ENCODE measurements at places on chromosomes 12 and 14.

DNA sequence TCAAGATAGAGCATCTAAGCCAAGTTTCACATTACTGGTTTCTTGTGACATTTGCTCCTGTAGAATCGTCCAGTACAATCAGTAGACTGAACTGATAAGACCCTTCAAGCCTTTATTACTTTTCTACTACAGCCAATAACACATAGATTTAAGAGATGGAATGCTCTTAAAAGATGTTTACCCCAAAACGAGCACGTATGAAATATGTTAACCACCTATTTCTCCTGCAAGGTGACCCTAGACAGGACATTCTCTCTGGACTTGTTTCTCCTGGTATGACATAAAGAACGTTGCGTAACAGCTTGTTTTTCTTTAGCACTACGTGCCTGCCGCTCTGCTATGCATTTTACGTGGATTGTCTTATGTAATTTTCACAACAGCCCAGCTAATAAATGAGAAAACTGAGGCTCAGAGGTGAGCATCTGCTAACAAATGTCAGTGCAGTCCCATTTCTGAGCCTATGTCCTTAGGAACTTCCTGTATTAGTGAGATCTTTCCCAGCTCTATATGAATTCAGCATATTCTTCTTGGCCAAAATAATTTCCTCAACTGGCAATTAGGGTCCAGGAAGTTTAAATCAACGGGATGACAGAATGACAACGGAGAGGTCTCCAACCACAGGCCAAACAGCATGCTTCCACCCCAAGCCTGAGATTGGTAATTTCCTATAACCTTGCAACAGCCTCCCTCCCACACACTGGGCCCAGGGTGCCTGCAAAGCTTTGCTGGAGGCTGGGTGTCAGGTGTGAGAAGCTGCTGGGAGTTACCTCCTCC is 3.7 kb downstream of the NFKBIA start:
- DNase-seq = peak; percentile 47

DNA sequence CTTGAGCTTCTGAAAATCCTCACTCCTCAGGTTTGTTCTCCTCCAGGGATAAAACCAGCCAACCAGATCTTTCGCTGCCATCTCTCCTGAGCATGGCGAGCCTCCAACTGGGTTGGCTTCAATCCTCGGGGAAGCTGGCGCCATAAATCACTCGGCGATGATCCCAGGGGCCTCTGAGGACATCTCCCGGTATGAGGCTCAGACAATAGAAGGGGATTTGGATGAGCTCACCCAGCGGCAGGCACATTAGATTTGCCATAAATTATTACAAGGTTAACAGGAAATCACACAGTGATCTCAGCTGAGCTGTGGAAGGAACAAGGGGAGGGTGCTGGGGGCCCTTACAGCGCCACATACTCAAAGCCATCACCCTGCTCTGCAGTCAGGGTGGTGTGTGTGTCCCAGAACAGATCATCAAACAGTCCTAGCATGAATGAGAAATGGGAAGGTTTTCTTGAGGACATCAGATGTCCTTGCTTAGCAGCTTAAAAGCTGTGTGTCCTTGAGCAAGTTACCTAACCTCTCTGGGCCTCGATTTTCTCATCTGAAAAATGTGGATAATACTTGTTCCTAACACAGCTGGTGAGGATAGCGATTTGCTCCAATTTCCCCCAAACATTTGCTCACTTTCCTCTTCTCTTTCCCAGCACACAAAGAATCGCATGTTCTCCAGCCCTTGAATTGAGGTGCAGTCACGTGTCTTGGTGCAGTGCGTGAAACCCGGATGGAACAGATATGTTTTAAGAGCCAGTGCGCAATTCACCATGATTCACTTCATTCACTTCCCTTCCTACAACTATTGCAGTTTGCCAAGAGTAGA is 142.8 kb downstream of the SCARB1 start:
- no peak for DNase-seq

DNA sequence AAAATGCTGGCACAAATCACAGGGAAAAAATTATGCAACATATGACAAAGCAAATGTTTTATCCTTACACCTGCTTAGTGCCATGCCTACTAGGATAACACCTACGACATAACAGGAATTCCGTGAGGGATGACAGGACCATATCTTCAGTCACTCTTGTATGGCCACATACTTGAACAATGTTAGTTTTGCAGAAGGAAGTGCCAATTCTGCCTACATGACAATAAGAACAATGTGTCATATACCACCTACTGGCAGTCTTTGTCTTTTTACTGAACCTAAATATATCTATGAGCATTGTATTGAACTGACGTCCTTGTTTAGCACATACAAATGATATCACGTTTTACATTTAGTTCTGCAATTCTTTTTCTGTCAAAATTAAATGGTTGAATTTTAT is 234.0 kb downstream of the ADAMTS20 start:
- DNase-seq = no peak

GRCh38 chr12:111775205-111776193 is 8.8 kb downstream of the ALDH2 start:
- DNase-seq = no peak

DNA sequence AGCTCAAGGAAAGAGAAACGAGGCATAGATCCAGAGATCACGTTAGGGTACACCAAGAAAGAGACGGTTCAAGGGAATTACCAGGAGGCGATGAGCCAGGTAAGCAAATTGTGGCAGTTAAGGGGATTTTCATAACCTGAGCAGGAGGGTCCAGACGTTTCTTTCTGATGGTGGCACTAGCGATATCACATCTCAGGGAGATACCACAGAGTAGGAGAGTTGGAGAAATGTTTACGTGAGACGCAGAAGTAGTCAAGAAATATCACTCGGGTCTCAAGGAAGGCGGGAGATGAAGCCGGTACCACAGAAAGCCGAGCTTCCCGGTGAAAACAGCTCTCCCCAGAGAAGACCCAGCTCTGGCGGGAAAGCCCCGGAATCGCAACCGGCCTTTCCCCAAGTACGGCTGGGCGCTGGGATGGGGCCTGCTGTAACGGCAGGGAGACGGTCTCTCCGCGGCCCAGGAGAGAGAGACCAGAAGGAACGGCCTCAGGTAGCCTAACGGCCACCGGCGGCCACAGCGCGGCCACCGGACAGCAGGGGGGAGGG is 485 bp downstream of the SENP1 start:
- DNase-seq = peak; percentile 40

- no peak for DNase-seq
These were observed 895.8 kb downstream of the RPS29 start for GRCh38 chr14:48690349-48690748.

GRCh38 chr14:23481362-23481970 is 12.0 kb downstream of the NGDN start:
- no peak for DNase-seq

DNA sequence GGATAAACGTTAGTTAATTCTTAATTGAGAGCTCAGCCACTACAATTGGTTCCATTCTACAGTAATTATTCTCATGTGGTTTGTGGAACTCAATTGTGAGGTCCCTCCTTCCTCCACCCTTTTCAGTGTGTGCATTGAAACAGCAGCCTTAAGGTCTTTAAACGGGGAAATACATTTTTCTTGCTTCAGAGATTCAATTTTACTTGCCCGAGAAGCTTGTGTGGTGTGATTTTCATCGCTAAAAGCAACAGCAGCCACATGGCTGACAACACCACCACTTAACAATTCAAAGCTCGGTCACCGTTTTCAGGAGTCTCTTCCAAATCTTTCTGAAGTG is 733 bp upstream of the PPFIBP1 start:
- DNase-seq = no peak

DNA sequence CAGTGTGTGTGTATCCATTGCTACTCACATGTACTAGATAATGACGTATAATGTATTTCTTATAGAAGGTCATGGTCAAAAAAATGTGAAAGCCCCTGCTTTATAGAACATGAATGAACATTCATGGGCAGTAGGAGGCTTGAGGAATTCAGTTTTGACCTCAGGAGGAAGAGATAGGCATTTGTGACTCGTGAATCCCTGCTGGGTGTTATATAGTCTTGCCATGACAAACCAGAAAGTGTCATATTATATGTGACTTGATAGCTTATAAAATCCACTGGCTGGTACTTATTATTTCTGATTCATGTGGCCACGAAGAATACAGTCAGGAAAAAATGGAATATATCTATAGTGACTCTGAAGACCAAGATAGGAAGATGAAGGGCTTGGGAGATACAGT is 287.6 kb downstream of the CEP128 start:
- DNase-seq = no peak

DNA sequence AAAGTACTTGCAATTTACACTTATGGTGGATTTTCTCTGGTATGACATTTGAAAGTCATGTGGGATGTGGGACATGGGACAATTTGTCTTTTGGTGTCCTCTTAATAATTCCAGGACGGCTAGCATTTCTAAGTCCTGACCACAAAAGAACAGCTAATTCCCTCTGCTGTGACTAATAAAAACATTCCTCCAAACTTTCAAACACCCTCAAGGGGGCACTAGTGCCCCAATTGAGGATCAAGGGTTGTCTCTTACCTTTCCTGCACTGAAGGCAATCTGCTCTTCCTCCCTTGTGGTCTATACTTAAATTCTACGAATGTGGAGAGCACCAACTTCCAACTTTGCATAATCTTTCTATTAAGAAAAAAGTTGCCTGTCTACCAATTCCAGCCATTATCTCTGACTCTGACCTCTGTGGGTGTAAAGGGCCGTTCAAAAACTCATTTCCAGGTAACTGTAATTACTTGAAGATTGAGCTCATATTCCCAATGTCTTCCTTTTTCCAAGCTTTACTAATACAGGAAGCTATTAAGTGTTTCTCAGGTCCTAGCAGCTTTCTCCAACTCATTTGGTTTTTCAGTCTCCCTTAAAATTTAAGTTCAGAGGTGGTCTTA is 210.2 kb downstream of the PTPRO start:
- peak; percentile 46 for DNase-seq

- DNase-seq = no peak
These were observed 223.7 kb downstream of the ZFP36L1 start for GRCh38 chr14:68568907-68569897.

- no peak for DNase-seq
These were observed 69.9 kb downstream of the FOXN4 start for GRCh38 chr12:109239179-109239578.

GRCh38 chr12:109915171-109916040 is 15.3 kb downstream of the TCHP start:
- no peak for DNase-seq

DNA sequence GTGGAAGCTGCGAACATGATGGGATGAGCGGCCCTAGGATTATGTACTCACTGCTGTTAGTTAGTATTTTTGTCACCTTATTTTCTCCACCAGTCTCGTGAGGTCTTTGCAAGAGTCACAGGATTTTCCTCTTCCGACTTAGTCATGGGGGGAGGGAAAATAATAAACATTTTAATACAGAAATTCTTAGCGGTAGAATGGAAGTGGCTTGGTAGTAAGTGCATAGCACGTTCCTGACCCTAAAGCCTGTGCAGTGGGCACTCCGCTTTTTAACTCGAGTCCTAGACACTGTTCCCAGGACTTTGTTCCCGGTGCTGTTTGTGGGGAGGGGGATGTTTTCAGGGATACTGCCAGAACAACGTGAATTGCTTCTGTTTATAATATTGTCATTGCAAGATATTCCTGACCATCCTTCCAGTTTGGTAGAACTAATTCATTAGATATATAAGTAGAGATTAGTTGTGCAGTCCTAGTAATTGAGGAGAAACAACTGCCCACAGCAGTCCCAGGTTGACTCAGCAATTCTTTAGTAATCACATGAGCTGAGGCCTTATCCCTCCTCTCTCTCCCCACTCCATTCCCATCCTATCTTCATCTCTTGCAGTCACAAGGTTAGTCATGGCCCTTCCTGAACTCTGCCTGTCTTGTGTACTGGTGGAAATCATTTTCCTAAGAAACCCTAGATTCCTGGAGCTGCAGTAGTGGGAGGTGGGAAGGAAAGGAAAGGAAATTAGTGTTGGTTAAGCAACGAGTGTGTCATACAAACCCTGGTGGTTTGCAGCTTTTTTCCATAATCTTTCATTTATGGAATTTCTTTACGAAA is 799 bp downstream of the SLC38A6 start:
- DNase-seq = no peak

DNA sequence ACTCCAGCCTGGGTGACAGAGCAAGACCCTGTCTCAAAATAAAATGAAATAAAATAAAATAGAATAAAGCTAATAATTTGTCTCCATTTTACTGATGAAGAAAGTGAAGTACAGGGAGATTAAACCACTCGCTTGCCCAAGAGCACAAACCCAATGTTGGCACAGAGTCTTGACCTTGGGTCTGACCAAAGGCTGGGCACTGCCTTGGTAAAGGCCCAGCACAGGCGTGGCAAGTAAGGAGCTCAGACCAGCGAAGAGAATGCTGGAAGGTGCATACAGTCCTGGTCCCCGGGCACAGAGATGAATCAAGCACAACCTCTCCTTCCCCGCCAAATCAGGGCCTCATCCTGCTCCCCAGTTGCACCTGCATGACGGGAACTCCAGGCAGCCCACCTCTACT is 26.9 kb downstream of the SCARB1 start:
- no peak for DNase-seq

DNA sequence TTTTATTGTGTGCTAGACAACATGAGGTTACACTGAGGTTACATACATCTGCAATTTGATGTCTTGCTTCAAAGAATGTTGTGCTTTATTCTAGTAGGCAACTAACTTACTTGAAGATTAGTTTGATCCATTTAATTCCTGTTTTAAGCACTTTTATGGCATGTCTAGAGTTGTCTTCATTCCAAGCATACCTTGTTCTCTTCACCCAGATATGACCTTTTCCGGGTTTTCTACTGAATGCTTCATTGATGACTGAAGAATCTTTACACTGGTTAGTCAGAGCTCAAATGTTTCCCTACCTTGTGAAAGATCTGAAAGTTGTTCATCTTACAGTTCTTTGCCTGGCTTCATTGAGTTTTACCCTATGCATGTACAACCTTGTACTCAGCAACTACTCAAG is 274.0 kb upstream of the KITLG start:
- DNase-seq = no peak

GRCh38 chr12:131643631-131644452 is 67.0 kb upstream of the SFSWAP start:
- DNase-seq = no peak

GRCh38 chr14:34058510-34058909 is 107.6 kb upstream of the EGLN3 start:
- no peak for DNase-seq

DNA sequence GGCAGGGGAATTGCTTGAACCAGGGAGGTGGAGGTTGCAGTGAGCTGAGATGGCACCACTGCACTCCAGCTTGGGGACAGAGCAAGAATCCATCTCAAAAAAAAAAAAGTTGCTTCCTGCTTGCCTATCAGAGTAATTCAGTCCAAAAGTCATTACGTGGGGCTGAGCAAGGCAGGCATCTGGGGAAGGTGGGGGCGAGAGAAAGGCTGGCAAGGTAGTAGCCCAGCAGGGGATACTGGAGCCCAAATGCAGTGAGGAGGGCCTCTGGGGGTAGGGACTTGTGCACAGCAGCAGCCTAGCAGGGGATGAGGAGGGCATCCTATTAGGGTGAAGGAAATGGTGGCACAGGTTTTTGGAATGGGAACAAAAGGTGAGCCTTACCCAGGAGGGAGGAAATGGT is 7.1 kb downstream of the ETFRF1 start:
- DNase-seq = no peak

- no peak for DNase-seq
These were observed 7.7 kb downstream of the GATC start for GRCh38 chr12:120453977-120454376.

GRCh38 chr12:3593906-3594483 is 103.0 kb downstream of the PRMT8 start:
- no peak for DNase-seq
